HL-60 (cell line): ENCODE measurements at places on chromosomes 6 and 20.

DNA sequence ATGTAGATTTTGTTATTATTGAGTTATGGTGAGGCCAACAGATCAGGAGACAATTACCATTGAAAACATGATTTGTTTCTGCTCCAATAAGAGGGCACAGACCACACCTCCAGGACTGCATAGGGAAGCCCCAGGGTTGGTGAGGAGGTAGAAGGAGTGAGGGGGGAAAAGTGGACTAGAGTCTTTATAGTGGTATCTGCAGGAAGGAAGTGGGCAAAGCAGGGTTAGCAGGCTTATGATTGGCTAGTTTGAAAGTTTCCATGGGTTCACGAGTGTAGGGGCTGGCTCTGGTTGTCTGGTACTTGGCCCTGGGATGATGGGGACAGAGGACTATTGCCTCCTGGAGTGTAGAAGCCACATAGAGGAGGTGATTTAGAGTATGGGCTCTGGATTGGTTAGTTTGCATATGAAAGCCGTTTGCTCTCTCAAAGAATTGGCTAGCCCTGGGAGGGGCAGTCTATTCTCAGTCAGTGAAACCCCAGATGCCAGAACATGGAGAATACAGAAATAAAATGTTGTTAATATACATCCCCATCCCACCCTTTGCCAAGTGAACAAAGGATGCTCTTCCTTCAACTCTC lies 156.6 kb downstream of the KLHL32 start:
- DNase-seq = no peak

GRCh38 chr6:159373670-159374069 lies 204.5 kb downstream of the FNDC1 start:
- DNase-seq = no peak

- DNase-seq = no peak
Measured at GRCh38 chr6:45619994-45620471, 242.3 kb upstream of the SUPT3H start.

GRCh38 chr6:11272491-11273192 lies 40.2 kb upstream of the NEDD9 start:
- no peak for DNase-seq

GRCh38 chr6:14348389-14348788 lies 230.8 kb downstream of the CD83 start:
- no peak for DNase-seq

DNA sequence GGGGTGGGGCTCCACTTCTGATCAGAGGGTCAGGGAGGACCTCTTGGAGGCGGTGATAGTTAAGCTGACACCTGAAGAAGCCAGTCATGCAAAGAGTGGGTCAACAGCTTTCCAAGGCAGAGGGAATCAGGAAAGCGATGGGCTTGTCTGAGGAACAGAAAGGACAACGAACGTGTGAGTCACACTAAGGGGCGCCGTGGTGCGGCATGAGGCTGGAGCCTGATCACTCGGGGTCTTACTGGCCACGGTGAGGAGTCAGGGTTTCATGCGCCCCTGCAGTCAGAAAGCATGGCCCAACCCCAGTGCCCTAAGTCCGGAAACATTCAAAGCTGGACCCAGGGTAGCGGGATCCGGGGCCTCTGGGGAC lies 50.6 kb upstream of the SLC32A1 start:
- no peak for DNase-seq

DNA sequence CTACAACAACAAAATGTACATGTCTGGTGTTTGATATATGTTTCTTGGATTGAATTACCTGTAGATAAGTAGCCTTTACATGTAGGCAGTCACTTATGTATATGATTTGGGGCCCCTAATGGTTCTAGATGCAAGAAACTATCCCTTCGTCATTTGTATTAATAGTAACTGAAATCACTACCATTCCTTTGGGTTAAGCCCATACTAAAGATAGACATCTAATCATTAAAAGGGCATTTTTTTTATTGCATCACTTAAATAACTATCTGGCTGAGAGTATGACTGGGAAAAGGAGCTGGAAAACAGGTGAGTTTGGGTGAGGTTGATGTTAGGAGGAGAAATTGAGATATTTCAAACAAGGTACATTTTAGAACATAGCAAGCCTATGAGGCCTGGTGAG lies 213.5 kb upstream of the PLN start:
- no peak for DNase-seq

- DNase-seq = no peak
Measured at GRCh38 chr20:46087161-46087560, 2.6 kb downstream of the NCOA5 start.

- DNase-seq = no peak
Measured at GRCh38 chr6:113596387-113597230, 260.5 kb upstream of the MARCKS start.

DNA sequence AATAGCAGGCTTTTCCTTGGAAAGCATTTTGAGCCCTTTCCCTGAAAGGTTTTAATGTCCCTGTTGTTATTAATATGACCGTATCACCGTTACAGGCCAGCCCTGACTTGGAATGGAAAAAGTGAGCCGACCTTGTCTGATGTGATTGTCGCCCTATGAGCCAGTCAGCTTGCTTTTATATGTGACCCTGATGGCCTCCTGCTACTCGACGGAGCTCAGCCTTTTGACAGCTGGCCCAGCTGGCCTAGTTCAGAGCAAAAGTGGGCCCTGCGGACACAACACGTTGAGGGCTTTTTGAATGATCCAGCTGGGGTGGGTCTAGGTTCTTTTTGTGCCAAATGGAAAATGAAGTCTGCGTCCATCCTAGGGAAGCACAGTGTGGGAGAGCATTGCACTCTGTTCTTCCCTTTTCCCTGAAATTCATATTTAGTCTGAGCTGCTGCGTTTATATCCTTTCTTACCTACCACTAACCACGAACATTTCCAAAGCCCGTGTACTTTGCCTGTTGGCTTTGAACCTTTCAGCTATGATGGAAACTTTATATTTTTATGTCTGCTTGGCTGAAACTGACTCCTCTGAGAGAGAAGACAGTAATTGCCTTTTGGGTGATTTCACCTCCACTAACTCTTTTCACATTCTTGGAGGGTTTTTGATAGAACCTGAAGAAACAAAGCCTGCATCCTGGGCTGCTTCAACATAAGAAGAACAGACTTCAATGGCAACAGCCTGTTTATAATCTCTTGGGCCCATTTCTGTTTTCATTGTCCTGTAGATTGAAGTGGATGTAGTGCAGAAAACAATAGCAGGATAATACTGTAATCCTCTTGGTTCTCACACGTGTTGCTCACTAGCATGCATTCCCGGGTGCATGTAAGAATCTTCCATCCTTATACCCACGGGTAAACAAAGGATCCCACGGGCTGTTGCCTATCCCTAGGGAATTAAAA lies 121.8 kb upstream of the HDGFL1 start:
- DNase-seq = no peak

DNA sequence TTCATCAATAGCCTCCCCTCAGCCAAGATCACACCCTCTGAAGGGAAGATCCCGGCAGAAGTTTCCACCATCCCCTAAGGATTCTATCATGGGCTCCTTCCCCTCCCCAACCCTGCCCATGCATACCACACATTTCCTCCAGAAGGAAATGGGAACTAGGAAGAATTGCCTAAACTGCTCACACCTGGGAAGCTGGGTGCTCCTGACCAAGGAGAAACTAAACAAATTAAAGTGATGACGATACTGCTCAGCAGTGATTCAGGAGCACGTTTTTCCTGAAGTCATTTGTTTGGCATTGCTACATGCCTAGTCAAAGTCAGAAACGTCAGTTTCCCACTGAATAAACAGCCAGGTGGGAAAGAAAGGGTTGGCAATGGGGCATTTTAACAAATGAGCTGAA lies 136.1 kb upstream of the CDYL start:
- no peak for DNase-seq

DNA sequence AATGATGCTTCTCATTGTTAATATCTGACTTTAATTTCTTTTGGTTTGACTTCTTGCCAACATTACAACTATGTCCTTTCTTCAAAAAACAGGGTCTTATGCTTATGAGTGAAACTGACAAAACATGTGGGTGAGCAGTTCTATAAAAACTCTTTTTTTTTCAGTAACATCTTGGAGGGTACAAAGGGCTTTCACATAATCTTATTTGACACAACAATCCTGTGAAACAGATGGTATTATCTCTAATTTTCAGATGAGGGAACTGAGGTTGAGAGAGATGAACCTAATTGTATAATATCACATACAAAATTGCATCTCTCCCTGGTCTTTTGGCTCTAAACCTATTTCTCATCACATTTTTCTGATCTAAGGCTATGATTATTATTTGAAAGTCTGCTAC lies 38.3 kb downstream of the MAPK14 start:
- DNase-seq = no peak

DNA sequence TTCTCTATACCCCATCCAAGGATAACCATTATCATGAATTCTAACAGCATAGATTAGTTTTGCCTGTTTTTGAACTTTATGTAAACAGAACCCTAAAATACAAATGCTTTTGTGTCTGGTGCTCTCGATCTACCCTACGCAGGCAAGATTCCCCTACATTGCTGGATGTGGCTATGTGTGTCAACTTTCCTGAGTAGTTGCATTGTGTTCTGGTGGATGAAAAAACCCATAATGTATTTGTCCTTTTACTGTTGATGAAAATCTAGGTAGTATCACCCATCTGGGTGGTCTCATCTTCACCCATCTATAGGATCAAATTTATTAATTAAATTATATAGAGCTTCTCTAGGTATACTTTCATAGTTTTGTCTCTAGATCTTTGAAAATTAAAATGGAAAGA lies 211.7 kb downstream of the ANKRD60 start:
- DNase-seq = no peak

DNA sequence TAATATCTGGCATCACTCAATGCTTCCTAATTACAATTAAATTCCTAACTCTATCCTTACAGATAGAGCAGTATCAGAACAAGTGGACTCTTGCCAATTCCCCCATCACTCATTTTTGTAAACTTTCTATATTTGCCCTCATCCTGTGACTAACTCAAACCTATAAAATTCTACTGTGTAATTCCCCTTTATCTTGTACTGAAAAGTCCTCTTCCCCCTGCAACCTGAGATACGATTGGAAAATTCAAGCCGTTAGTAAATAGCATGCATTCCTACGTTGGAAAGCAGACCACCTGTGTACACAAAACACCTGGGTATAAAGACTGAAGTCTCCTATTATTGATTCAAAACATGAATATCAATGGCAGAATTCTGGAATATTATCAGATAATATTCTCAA lies 70.4 kb upstream of the KCNQ5 start:
- no peak for DNase-seq

DNA sequence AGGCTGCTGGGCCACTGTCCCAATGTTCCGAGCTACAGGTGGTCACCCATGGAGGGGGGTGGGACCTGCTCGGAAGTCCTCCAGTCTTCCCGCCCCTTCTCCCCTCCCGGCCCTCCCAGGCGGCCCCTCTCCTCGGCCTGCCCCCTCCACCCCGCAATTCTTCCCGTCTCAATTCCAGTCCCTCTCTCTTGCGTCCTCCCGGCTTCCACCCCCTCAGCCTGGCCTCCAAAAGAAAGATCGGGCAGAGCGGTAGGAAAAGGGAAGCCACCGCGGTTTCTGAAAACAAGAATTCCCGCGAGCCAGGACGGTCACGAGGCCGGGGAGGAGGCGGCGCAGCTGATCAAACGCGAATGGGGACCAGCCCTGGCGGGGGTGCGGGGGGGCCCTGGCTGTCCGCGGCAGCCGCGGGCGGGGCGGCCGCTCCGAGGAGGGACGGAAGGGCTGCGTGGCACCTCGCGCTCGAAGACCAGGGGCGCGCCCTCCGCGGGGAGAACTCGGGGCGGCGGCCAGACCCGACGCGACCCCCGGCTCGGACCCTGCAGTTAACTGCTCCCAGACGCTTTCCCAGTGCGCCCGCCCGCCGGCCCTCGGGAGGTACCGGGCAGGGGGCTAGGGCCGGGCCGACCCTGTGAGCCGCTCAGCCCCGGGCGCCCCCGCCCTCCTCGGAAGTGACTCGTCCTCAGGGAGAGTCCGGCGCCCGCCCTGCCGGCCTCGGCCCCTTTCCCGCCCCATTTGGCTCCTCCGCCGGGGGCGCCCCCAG lies 1.0 kb downstream of the PXDC1 start:
- no peak for DNase-seq

- no peak for DNase-seq
Measured at GRCh38 chr20:41501376-41501775, 116.8 kb downstream of the CHD6 start.

- no peak for DNase-seq
Measured at GRCh38 chr6:139278190-139278589, 13.6 kb downstream of the TXLNB start.

- no peak for DNase-seq
Measured at GRCh38 chr6:139990856-139991465, 616.5 kb upstream of the CITED2 start.

DNA sequence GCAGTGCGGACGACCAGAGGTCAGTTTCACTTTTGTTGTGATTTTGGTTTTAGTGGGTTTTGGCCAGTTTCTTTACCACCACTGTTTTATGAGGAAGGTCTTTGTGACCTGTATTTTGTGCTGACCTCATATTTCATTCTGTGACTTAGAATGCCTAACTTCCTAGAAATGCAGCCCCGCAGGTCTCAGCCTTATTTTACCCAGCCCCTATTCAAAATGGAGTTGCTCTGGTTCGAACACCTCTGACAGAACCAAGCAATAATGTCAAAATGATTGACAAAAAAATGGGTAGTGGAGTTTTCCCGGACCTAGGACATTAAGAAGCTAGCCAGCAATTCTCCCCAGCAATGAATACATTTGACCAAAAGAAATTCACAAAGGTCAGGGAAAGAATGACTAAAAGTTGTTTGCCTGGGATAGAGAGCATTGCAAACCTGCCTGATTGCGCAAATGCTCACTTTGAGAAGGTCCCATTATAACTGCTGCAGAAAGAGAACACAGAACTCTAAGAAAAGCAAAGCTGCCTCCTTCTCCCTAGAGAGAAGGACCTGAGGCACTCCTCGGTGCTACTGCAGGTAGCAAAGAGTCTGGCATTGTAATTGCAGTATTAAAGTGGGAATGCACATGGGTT lies 288.8 kb downstream of the ADGB start:
- no peak for DNase-seq

DNA sequence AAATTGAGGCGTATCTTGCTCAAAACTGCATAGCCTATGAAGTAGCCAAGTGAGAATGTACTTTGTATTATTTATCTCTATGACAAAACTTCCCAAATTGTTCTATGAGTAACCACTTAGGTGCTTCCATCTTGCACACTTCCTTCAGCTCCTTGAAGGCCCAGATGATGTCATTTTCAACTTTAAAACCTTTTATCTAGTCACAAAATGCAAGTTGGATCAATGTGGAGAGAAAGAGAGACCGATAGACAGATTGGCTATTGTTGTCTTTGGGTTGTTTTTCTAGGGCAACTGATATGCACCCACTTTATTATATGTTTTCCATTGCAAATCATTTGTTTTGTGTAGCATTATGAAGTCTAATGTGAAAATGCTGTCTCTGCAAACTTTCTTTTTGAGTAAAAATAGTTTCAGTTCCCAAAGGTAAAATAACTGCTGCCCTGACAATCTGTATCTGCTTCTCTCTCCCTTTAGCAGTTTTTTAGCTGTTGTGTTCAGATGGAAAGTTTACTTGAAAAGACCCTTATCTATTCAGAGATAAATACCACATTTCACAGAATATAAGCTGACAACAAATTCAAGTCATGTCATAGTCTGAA lies 73.7 kb upstream of the CITED2 start:
- no peak for DNase-seq

DNA sequence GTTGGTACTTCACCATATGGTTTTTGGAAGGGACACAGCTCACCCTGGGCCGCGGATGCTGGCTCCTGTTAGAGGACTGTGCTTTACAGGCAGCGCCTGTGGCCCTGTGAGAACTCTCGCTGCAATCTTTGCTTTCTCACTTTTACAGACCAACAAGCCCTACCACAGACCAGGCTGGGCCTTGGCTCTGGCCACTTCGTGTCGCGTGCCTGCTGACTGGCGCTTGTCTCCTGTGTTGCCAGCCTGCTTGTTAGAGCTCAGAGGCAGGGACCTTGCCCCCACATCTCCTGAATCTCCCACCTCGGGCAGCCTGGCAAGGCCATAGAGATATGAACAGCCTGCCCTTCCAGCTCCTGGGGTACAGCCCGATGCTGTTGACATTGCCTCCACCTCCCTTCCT lies 56.1 kb downstream of the SYNJ2 start:
- DNase-seq = no peak
